Activated T-helper 9 cell treated with anti-CD3 and anti-CD28 coated beads, Interleukin-2, amount 50 U/mL, for 16 hours (primary cell): ENCODE measurements at places on chromosomes 6 and 20.

GRCh38 chr20:23349338-23350195 lies 1.0 kb upstream of the NXT1 start:
- DNase-seq: peak; percentile 68

GRCh38 chr6:71123051-71123450 lies 165.6 kb upstream of the OGFRL1 start:
- DNase-seq: no peak

DNA sequence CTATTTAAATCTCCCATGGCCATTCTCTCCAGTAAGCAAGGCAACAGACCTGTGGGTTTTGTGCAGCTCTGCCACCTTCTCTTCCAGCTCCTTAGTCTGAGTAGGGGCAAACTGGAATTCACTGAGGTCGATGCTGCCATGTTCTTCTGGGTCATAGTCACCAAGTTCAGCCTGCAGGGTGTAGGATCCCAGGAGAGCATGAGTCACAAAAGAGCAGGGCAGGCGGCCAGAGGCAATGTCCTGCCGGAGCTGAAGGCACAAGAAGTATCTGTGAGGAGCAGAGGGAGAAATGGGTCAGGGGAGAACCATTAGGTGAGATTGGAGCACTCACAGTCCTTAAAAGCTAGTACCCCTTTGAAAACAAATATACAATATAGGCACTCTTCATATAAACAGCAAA lies 73.7 kb downstream of the SMLR1 start:
- DNase-seq: no peak

DNA sequence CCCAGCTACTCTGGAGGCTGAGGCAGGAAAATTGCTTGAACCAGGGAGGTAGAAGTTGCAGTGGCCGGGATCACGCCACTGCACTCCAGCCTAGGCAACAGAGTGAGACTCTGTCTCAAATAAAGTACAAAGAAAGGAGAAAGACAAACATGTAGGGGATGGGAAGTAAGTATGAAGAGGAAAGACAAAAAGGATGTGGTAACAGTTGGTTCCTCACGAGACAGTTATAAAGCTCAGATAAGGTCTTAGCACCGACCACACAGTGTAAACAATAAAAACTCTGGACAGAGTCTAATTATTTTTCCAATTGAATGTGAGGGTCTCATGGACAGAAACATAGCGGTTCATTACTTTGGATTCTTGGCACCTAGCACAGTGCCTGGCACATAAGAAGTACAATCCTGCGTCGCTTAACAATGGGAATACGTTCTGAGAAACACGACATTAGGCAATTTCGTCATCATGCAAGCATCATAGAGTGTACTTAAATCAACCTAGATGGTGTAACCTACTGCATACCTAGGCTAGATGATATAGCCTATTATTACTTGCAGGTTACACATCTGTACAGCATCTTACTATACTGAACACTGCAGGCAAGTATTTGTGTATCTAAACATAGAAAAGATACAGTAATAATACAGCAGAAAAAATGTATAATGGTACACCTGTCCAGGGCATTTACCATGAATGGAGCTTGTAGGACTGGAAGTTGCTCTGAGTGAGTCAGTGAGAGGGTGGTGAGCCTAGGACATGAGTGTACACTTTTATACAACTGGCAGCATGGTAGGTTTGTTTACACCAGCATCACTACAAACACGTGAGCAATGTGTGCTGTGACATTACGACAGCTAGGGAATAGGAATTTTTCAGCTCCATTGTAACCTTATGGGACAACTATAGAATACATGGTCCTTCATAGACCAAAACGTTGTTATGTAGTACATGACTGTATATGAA lies 38.2 kb downstream of the MBOAT1 start:
- DNase-seq: no peak

- DNase-seq: no peak
These were observed 382.6 kb upstream of the JAG1 start for GRCh38 chr20:11056414-11056813.

GRCh38 chr6:21494505-21494904 lies 99.0 kb upstream of the SOX4 start:
- DNase-seq: no peak

- no peak for DNase-seq
These were observed 101.7 kb downstream of the TSHZ2 start for GRCh38 chr20:53073636-53074415.

DNA sequence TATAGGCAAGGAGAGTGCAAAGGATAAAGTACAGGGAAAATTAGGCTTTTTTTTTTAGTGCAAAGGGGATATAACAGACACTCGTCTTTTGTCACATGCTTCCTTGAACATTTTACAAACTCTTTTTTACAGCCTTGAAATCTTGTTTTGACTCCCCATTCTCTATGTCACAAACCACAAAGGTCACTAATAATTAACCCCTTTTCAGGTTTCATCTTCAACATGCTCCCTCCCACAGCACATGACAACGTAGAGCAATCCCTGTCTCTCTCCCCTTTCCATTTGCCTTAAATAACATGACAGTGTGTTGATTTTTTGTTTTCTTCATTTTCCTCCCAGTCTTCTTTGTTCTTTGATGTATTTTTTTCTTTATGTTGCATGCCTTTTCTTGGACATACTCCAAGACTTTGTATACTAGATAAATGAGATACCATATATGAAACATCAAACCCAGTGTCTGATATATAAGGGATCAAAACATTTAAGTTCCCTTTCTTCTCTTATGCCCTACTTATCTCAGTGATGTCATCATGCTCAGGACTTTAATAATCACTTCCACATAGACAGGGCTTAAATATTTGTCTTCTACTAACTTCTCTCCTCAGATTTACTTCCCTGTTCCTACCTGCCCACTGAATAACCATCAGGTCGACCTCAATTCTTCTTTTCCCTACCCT lies 378.7 kb upstream of the HSF2 start:
- no peak for DNase-seq

DNA sequence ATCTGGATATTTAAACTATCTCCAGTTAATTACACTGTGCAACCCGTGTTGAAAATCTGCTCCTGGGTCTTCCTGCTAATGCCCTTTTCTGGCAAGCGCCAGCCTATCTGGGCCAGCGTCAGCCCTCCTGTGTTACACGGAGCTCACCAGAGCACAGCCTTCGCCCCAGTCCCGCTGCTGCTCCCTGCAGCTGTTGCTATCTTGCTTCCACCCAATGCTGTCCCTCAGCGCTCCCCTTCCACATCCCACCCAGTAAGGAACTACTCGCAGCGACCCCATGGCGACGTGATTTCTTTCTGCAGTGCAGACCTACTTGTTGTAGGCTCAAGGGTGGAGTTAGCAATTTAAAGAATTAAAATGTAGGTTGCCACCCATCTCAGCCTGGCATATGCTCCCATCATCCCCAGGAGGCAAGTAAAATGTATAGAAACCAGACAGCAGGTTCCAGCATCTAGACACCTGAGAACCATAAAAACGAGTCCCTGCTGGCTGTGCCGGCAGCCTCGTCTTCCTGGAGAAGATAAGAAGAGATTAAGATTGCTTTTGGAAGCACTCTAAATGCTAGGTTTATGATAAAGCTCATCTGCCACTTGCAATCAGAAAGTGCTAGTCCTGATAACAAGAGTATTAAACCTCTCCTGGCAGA lies 254.3 kb upstream of the FOXQ1 start:
- DNase-seq: no peak

DNA sequence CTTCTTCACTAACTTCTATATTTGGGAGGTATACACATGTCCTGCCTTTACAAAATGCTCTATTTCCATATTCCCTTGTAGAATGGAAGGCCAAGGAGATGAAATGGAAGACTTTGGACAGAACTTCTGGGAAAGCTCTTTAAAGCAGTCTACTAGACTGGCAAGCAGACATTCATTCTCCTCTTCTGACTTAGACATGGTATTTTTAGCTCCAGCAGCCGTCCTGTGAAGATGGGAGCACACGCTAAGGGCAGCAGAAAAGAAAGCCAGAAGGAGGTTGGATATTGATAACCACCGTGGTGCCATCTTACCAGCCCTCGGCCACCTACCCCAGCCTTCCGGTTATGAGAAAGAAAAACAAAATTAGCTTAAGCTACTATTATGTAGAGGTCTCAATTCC lies 70.1 kb upstream of the E2F3 start:
- DNase-seq: no peak
